ENCODE measurements at places on chromosomes 3 and 15. TPM values are rescaled to one million over a fixed set of nuclear protein-coding genes. Genes with fewer than 3 reads are reported as not detected.

CHRFAM7A gene
- not detected for total RNA-seq

SHC4 gene
- 5.7 TPM for total RNA-seq

ARID3B gene
- 31.1 TPM for total RNA-seq

GRCh38 chr3:44125246-44125645, 116.4 kb upstream of the TOPAZ1 start:
- no peak for DNase-seq

DNA sequence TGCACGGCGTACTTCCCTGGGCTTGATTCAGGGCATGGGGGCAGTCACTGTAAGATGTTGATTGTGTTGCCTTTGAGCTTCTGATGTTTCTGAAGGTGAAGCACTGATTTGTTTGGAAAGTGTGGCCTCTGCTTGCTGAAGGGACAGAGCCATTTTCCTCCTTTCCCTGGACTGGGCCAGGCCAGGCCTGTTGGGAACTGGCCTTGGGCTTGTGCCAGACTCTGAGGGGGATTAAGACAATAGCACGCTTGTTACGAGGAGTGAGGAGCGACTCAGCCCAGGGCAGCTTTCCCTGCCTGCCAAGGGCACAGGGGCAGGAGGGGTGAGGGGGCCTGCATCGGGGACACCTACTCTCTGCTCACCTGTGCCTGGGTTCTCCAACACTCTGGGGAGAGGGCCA, 42.9 kb downstream of the LINGO1 start:
- no peak for DNase-seq

DNA sequence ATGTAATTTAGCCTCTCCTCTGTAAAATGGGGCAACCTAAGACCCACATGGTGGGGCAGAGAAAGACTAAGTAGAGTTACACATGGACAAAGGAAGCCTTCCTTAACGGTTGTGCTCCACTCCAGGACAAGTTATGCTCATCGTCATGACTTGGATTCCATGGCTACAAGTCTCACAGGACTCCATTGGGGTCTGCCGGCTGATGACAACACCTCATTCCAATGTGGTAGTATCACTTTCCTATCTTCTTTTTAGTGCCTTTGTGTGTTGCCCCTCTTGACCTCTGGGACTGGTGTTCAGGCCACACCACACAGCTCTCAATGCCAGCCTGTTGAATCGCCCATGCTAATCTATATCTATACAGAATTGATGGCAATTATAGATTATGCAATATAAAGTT, 181.3 kb upstream of the WNT5A start:
- DNase-seq, result no peak

- no peak for DNase-seq
Observed at GRCh38 chr3:122013448-122013925, 8.6 kb downstream of the ILDR1 start.

DNA sequence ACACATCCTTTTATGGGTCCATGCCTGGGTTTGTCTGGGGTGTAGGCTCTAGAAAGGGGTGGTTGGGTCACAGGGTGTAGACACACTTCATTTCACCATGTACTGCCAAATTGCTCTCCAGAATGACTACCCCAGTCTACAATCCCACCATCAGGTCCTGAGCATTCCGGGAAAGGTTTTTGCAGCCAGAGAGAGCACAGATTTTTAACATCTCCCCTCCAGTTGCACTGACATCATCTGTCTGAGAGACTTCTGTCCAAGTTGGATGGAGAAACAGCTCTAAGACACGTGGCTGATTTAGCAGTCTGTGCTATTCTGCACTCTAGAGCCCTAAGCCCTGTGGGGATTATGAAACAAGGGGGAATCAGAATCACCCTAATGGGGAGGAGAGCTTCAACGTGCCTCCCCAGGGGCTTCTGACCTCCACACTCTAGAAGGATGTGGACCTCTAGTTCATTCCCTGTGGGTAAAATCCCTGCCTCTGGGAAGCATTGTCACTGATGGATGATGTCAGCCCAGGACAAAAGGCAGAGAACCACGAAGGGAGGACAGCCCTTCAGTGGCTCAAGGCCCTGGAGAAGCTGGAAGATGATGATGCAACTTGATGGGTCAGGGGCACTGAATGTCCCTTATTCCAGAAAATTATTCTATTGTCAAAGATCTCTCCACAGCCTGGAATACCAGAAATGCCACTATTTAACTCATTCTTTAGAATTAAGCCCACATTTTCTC, 71.5 kb downstream of the CD200R1L start:
- no peak for DNase-seq

- DNase-seq, result no peak
Observed at GRCh38 chr3:148796799-148797198, 30.8 kb upstream of the CPB1 start.

DNA sequence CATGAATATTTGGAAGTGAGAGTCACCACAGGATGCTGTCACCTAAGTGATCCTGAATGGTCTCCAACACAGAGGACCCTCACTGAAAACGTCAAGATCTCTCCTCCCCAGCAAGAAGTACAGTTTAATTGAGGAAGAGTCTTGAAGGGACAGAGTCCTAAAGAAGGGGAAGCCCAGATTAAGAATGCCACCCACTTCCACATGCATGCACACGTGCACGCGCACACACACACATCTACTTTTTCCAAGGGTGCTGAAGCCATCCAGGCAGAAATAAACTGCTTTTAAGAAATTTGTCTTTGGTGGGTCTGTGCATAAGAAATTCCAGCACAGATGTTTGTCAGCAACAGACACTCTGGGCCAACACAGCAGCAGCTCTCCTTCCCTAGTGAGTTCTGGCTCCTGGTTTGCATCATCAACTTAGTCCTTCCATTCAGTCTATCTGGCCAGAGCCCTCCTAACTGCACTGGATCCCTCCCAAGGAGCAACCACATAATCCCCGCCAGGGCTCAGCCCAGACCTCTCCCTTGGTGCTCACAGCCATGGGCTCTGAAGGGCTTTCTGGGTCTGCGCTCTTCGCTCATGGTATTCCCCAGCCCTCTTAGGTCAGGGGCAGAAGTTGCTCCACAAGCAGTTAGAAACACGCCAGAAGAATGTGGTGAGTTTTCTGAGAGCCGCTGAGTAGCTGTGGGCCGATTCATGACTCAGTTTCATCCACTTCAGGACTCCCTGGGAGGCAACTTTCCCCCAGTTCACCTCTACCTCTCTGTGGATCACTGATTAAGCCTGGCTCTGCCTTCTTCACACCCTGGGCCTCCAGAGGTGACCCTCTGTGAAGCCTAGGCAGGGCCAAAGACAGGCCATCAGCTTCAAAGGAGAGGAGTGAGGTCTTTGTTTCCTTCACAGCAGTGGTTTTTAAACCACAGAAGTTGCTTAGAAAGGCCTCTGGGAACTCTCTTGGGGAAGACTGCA, 132.6 kb upstream of the LIPC start:
- DNase-seq, result no peak

DNA sequence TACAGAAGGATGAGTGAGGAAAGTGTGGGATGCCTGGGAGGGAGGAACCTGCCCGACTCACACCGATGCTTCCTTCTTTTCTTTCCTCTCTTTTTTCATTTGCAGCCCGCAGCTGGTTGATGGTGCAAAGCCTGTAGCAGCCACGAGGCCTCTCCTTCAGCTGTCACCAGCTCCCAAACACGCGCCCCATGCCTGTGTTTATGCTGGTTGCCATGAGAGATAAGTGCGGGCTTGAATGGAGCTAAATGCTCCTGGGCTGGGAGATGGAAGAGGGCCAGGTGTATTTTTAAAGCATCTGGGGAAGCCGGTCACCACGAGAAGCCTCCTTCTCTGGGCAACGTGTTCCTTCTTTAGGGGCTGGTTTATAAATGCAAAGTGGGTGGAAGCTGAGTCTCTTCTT, 9.3 kb downstream of the COLQ start:
- DNase-seq, result no peak

Data from CD8-positive, alpha-beta memory T cell (primary cell).